ENCODE measurements at places on chromosomes 6 and 20.

GRCh38 chr6:44226368-44227147, 3.2 kb downstream of the SLC29A1 start:
- DNase-seq: no peak

GRCh38 chr6:157095569-157095968, 227.8 kb downstream of the TMEM242 start:
- no peak for DNase-seq

GRCh38 chr6:109105681-109106080, 10.4 kb downstream of the CEP57L1 start:
- DNase-seq: no peak

DNA sequence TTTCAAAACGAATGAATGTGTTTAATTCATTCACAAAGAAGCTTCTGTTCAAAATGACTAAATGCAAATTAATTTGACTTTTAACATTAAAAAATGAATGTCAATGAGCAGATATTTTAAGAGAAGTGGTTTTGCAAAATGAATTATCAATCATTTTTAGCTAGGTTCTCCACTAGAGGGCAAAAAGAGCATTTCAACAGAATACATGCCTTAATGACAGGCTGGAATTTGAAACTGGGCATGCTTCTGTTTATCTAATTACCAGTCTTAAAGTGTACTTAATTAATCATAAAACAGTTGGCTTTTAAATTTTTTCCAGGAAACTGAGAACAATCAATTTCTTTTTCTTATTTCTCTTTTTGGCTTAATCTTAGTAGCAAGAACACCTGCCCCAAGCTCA, 63.8 kb upstream of the TINAG start:
- DNase-seq: peak; percentile 14

GRCh38 chr6:36069573-36069972, 42.0 kb downstream of the MAPK14 start:
- DNase-seq: no peak

DNA sequence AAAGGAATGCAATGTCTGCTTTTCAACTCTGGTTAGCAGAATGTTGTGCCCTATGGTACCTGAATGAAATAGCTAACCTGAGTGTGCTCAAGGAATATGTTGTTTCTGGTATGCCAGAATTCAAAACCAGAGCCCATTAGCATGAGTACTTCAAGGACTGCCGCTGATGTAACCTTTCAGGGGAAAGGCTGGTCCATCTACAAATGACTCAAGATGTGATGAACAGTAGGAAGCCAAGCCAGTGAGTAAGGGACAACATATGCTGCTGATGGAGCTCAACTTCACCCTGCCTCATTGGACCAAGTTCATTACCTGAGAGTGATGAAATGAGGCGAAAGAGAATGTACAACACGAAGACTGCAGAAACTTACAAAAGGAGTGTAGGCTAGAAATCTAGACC, 95.7 kb upstream of the BMP2 start:
- no peak for DNase-seq

DNA sequence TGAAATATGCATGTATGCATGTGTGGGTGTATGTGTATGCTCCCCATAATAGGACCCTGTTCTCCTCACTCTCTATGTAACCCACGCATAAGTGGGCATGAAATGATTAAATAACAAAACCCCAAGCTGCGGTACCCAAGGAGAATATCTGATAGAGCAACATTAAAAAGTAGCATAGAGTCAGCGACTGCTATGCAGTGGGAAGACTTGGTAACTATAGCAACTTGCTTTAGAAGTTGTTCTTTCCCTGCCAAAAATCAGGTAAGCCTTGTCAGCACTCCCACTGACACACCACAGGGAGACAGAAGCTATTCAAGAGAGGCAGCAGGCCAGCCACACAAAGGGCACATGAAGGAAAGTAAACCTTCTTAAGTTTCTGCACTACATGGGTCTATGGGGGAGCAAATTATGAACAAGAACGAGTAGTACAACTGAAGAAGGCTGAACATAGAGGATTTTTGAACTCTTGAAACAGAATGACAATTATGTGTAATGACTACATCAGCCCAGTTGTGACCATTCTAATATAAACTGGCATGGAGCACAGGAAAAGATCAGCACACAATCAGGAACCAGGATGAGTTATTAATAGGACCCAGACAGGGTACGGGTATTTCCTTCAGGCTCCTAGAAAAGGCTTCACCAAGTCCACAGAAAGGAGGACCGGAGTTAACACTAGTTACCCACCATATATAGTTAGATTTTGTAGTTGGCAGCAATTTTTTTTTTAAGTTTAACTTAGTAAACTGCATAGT, 89.9 kb downstream of the GPR6 start:
- no peak for DNase-seq

- no peak for DNase-seq
Measured at GRCh38 chr6:162463576-162463975, 264.0 kb downstream of the PRKN start.

DNA sequence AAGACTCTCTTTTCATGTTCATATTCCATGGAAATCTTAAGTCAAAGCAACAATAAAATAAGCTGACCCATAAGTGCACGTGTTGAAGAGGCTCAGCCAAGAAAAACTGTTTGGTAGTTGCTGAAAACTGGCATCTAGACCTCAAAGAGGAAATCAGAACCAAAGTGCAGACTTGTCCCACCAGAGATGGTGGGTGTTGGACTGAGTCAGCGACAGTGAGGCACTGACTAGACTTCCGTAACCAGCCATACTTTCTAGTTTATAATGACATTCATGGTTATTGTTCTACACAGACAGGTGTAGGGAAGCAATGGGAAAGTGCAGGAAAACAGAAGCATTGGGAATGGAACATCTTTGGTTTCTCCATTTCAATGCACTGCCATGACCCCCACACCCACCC, 175.7 kb upstream of the AGPAT4 start:
- no peak for DNase-seq

GRCh38 chr6:105493736-105494135, 90.9 kb upstream of the PREP start:
- no peak for DNase-seq

GRCh38 chr20:13238001-13238653, 17.1 kb downstream of the ISM1 start:
- no peak for DNase-seq

- DNase-seq: no peak
Measured at GRCh38 chr20:45329497-45330319, 18.5 kb downstream of the SDC4 start.

DNA sequence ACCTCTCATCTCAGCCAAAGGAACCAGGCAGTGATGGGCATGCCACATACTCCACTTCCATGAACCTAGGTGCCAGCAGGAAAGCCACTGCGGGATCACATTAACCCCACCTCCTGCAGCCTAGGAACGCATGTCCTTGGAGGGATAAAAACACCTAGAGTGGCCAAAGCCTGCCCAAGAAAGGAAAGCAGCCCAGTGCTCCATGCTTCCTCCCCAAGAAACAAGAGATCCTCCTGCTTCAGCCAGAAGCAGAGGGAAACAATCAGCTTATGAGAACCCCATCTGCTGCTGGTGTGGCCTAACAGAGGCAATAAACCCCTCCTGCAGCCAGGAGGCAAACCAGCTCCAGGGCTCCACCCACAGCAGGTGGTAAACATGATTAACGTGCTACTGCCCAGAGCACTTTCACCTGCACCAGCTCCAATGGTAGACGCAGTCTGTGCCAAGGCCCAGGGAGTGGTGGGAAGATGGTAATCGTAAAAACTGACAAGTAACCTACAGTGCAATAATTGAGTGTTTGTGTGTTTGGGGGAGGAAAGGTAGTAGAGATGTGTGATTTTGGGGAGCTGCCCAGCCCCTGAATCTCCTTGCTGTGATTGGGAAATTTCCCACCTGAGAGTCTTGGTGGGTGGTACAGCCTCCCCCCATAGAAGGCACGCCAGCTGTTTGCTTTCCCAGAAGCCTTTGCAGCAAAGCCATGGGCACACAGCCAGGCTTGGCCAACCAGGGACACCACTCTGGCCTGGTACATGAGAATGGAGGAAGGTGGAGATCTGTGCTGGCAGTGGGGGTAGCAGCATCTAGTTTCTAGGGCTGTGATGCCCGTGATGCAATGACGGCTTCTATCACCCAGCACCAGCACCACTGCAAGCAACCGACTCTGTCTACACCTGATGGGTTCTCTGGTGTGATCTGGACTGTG, 50.6 kb upstream of the TBC1D7 start:
- no peak for DNase-seq

DNA sequence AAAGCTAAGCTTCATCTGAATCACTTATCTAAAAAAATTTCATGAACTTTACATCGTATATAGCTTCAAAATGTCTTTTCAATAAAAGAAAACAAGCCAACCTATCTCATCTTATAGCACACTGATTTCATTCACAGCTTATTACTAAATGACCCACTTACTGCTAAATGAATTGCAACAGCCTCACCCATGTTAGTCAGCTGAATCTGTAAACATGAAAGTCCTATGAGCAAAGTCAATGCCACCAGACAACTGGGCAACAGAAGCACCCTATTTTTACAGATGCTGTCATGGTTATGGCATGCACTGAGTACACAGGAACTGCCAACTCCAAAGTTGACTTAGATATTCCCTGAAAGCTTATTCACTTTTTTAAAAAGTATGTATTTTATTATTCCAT, 41.2 kb upstream of the DST start:
- DNase-seq: peak; percentile 67

- DNase-seq: no peak
Measured at GRCh38 chr6:39693206-39693605, 32.0 kb downstream of the KIF6 start.

DNA sequence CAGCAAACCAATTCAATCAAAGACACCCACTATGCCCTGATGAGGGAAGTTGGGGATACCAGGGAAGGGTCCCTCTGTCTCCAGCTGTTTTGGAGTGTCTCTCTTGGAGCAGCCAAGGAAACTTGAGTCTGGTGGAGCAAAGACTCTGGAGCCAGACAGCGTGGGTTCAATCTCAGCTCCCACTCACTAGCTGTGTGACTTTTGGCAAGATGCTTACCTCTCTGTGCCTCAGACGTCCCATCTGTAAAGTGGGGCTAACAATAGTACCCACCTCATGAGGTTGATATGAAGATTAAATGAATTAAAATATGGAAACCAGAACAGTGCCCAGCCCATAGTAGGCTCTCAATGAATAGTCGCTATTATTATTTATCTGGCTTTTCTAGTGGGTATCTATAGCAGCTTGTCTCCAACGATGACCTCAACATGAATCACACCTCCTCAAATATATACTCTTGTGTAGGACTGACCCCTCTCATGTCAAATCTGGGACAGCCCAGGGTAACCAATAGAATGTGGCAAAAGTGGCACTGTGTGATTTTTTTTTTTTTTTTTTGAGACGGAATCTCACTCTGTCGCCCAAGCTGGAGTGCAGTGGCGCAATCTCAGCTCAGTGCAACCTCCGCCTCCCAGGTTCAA, 99.2 kb upstream of the FOXP4 start:
- DNase-seq: no peak

- DNase-seq: no peak
Measured at GRCh38 chr6:73078333-73078862, 146.9 kb downstream of the KHDC1L start.

GRCh38 chr6:133705731-133706130, 183.2 kb upstream of the TCF21 start:
- DNase-seq: peak; percentile 69

- DNase-seq: no peak
Measured at GRCh38 chr6:15086348-15087158, 159.3 kb upstream of the JARID2 start.

- DNase-seq: no peak
Measured at GRCh38 chr20:6730672-6731328, 36.7 kb upstream of the BMP2 start.

DNA sequence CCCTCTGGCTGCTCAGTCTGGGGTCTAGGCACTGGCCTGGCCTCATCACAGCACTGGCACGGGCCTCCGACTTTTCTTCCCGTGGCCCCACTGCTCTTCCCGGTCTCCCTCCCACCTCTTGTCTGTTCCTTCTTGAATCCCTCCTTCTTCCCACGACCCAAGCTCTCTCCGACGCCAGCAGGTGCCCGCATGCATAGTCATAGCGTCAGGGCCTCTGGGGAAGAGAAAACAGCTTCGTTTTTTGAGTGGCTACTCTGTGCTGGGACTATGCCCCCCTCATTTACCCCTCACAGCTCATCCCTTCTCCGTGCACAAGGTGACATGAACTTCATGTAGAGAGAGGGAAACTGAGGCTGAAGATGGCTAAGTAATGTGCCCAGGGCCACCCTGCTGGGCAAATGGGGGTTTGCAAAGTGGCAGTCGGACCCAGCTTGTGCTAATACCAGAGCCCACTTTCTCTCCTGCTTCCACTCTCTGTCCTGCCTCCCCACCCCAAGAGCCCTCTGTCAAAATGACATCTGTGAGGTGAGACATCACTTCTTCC, 59.2 kb downstream of the SYNJ2 start:
- no peak for DNase-seq

DNA sequence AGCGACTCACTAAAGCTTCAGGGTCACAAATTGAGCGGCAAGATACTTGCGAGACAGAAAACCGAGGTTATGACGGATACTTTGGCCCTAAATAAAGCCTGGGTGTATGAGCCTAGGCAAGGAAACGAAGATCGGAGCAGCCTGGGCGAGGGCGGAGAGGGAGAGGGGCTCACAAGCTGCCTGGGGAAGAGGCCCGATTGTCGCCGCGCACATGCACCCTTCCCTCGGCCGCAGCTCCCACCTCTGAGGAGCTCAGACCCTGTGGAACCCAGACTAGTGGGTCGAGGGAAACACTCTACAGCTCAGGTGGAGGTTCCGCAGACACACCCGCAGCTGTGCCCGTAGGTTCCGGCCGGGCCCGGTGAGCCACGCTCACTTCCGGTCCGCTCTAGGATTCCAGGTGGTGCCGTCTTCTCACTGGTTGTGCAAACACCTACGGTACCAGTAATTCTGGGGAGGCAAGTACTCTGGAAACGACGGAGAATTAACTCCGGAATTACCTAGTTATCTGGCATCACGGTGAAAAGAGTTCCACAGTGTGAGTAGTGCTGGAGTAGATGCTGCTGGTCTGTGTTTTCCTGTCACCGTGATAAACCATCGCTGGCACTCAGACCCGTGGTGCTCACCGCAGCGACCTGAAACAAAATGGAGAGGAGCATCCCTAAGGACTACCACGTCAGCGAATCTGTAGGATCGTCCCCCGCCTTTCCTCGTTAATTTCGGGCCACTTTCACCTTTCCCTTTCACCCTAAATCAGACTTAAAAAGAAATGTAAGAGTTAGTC, 61.5 kb downstream of the GPX5 start:
- no peak for DNase-seq

GRCh38 chr6:134389658-134390057, 71.7 kb upstream of the SGK1 start:
- DNase-seq: no peak

DNA sequence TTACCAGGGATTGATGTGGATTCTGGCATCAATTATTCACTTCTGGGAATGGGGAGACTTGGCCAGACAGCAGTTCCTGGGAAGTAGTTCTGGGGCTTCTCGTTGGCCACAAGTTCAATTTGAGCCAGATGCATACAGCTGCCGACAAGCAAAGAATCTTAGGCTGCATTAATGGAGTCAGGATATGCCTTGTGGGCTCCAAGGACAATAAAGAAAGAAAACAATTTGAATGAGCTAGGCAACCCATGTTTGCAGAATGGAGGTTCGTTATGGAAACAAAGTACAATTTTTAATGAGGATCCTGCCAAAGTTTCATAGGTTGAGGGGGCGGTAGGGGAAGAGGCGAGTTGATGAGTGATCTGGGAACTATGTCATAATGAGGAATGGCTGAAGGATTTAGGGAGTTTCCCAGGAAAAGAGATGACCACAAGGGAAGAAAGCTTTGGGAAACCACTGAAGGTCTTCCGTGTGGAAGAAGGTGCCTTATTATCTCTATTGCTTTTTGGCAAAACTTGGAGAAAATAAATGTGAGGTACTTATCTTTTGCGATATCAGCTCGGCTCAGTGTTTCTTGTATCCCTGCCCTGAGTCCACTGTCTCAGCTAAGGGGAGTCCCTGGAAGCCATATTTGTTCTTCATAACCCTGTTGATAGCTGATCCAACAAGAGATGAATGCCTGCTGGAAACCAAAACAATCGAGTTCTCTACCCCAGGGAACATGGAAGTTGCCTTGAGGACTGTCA, 181.0 kb upstream of the ZNF217 start:
- no peak for DNase-seq
